Glutamatergic neuron (in vitro differentiated cells): ENCODE measurements at places on chromosomes 3 and 15. TPM values are rescaled to one million over a fixed set of nuclear protein-coding genes. Genes with fewer than 3 reads are reported as not detected.

Gene CLEC3B
- not detected for total RNA-seq

Gene MUC20
- total RNA-seq = not detected

DNA sequence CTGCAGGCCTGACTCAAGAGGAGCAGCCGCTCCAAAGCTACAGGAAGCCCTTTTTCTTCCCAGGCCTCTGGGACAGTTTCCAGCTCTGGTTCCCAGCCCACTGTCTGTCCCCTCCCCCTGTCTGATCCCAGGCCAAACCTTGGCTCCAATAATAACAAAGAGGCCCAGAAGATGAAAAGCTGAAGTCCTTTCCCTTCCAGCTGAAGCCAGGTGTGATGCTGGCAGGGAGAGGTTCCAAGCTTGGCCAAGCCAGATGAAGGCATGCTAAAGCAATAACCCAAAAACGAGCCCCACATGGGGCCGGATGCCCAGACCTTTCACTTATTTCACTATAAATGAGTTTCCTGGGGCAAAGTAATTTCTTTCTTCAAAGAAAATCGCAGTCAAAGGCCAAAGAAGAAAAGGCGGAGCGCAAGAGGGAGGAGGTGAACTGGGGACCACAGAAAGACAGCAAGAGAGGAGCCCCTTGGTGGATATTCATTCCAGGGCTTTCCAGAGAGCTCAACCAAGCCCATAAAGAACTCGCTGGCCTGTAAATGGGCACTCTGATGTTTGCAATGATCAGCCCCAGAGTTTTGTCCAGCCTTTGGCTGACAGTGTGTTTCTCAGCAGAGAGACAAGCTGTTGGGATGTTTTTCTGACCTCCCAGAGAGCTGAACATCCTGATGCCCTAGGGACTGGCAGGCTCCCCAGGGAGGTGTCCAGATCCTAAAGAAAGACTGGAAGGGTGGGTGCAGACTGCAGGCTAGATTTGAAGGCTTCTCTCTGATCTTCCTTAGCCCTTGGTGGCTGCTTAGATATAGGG is 157.6 kb downstream of the UACA start:
- no peak for DNase-seq

- no peak for DNase-seq
These were observed 12.8 kb downstream of the C2CD4A start for GRCh38 chr15:62079594-62079993.

- DNase-seq = no peak
These were observed 90.0 kb downstream of the FBLN2 start for GRCh38 chr3:13638927-13639326.

DNA sequence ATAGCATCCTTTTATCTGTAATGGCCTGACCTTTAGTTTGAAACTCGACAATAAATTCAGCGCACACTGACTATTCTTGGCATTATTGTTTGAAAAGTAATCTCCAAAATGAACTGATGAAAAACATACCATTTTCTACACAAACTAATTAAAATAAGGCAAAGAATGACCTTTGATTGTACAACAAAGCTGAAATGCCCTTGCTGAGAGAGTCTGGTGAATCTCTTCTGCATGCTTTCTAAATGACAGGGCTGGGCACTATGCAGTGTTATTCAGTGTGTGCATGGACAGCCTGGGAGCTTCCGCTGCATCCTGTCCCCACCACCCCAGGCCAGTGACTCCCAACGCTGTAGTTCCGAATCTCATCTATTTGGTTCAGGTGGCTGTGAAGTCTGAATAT is 530.8 kb downstream of the FOXP1 start:
- no peak for DNase-seq
